Fibroblast of lung (primary cell): ENCODE measurements at places on chromosomes 6 and 20. TPM values are rescaled to one million over a fixed set of nuclear protein-coding genes. Genes with fewer than 3 reads are reported as not detected.

DNPH1 gene
- total RNA-seq = 39.5 and 52.5 TPM in 2 replicates

TNF gene
- not detected in 2 replicates for total RNA-seq

GRCh38 chr6:20328924-20329300, 72.8 kb upstream of the E2F3 start:
- no peak for DNase-seq

GRCh38 chr20:49570828-49571552, 3.1 kb upstream of the PTGIS start:
- no peak for DNase-seq

- peak; percentile 36 for DNase-seq
These were observed 888 bp downstream of the SLC17A5 start for GRCh38 chr6:73652637-73653570.
